ENCODE measurements at places on chromosomes 7 and 10.

DNA sequence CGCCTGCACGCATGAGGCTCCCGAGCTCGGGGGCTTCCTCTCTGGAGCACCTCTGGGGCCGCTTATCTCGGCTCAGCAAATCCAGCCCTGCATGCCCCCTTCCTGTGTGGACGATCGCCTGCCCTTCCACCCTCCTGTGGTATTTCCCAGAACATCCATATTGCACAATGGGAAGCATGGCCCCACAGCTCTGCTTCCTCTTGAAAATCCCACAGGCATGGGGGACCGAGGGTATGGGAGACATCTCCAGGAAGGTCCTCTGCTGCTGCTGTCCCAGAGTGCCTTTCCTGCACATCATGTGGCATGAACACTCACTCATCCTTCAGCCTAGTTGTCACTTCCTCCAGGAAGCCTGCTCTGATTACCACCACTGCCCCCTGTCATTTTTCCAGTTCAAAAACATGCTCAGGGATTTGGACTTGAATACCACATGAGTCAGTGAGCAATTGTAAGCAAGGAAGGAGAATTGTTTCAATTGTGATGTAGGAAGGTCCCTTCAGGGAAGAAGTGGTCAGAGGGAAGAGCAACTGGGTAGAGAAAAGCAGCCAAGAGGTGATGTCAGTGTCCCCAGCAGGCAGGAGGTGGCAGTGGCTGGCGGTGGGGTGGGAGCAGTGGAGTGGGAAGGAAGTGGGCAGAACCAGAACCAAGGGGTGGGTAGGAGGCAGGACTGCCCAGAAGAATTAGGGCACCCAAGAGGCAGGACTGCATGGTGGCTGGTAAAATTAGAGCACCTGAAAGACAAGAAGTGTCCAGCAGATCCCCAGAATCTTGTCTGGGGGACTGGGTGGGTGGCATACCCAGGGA, 67.5 kb upstream of the ZMIZ1 start:
- DNase-seq, result no peak

DNA sequence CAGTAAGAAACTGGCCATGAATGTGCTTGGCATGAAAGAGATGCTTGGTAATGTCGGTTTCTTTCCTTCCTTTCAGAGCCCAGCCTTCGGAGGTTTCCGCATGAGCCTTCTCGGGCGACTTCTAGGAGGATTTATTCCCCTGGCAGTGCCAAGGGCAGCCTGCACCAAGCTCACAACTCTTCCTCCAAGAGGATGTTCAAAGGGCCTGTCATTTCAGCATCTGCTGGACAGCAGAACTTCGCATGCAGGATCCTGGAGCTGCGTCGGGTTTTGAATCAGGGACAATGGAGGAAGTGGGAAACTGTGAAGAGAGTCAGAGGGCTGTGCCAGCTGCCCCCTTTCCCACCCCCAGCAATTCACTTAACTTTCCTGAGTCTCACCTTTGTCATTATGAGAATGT, 21.3 kb downstream of the GOLGA7B start:
- DNase-seq, result no peak

DNA sequence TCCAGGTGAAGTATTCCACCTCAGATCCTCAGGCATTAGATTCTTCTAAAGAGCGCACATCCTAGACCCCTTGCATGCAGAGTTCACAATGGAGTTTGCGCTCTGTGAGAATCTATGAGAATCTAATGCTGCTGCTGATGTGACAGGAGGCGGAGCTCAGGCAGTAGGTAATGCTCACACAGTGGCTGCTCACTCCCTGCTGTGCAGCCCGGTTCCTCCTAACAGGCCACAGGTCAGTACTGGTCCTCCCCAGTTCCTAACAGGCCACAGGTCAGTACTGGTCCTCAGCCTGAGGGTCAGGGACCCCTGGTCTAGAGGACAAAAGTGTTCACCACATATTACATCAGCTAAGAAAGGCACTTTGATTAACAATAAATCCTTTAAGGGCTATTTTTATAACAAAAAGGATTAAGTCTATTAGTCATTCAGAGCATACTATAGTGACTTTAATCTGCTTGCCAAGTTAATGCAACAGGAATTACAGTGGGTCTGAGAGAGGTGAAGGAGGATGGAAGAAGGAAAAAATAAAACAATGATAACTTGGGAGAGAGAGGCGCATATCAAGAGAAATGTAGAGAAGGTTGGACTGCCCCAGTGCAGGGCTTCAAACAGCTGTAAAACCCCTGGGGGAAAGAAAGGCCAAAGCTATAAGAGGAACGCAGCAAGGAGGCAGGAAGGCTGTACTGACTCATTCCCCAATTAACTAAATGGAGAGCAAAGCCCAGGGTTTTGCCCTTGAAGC, 49.2 kb downstream of the CUL2 start:
- no peak for DNase-seq

DNA sequence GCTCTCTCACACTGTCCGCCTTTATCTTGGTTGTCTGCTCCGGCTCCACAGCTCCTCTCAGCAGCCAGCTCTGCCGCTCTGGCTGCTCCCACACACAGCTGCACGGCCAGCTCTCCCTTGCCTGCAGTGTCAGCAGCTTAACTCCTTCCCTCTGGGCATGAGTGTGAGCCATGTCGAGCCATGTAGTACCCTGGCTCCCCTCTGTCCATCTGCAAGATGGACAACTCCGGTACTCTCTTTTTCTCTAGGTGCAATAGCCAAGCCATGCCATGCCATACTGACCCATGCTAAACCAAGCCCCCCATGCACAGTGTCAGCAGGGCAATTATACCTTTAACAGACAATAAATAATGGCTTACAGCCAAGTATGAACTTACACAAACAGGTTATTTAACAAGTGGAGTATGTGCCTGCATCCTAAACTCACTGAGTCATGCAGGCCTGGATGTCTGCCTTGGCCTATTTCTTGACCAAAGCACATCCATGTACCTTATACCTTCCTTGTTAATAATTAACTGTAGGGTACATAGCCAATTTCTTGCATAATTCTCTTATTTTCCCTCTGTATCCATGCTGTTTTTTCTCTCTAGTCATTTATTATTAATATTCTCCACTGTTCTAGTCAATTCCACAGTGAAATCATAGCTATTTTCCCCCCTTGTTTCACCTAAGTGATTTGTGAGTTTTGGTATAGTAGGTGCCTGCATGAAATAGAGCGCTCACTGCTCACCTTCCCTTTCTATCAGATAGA, 170.9 kb downstream of the CDK14 start:
- DNase-seq, result no peak

GRCh38 chr10:93028883-93029282, 31.7 kb upstream of the CYP26C1 start:
- DNase-seq, result no peak

DNA sequence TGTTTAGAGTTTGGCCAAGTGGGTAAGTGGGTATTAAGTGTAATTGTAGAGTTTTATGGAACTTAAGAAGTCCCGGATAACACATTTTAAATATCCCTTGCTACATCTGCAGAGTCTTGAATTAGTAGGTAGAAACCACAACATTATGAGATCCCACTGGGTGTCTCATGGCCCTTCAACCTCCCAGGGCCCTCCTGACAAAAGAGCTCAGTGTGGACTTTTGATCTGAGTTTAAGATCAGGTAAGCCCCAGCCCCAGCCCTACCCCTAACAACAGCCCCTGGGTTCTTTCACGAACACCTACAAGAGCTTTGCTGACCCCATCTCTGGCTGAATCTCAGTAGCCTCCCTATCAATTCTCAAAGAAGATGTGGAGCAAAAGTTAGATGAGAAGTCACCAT, 65.4 kb upstream of the STK17A start:
- DNase-seq, result no peak

- DNase-seq, result no peak
These were observed 11.8 kb downstream of the BZW2 start for GRCh38 chr7:16657656-16658279.

DNA sequence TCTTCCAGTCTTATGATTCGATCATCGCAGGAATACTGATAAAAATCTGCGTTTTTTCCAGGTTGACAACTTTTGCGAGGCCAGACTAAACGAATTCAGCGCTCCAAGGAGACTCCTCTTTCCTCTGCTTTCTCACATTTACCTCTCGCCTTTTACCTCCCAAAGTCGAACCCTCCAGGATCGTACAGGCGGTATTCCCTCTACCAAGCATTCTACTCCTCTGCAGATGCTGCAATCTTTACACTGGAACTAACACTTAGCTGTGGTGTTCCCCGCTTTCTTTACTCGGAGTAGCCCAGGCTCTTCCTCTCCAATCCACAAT, 449 bp downstream of the NUDT5 start:
- DNase-seq, result no peak

DNA sequence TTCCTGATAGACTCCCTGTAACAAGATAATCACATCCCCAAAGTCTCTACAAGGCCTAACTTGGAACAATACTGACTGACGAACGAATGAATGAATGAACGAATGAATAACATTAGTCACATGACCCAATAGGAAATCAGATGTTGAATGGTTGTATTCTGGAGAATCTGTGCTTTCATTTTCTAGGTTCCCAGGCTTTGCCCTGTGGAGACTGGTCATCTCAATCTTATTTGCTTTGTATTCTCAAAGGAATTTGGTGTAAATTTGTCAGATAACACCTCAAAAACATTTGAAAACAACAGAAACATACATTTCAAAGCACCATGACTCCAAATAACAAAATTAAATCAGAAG, 69.6 kb upstream of the COL1A2 start:
- no peak for DNase-seq

DNA sequence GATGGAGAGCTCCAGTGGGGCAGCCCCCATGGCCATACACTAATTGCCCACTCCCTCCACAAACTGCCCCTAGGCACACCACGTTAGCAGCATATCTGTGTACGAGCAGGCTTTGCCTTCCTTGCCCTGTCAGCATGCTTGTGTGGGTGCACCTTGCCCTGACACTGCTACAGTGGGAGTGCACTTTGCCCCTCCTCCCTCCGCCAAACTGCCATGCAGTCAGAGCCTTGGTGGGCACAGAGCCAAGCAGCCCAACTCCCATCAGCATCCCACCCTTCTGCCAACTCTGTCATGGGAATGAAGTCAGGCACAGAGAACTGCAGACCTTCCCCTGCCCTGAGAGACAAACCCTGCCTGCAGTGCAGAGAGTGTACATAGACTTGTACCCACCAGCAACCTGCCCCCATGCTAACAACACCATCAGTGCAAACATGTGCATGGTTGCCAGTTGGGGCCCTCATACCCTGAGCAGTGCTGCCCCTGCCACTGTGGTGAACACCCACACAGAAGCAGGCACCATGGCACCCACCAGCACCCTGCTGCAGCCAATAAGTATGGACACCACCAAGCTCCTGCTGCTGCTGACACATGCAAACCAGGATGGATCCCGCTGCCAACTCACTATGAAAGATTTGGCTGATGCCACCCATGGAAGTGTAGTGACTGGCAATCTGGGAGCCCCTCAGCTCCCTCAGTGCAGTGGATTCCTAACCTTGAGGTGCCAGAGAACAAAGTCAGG, 1197.7 kb upstream of the CELF2 start:
- DNase-seq, result no peak

GRCh38 chr7:106183952-106184351, 71.8 kb upstream of the SYPL1 start:
- DNase-seq, result no peak

DNA sequence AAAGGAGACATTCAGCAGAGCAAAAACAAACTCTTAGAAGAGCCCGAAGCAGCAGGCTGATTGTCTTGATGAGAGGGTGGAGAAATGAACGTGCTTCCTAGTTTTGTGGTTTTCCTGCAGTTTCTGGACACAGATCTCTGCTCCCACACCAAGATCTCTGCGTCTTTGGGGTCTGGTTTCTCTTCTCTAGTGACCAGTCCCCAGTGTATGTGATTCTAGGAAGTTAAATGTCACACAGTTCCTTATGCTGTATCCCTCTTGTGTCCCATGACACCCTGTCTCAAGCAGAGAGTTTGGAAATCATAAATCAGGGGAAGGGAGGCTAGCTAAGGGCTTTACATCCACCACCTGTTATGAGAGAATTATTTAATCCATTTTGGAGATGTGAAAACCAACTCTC, 55.4 kb upstream of the KLF14 start:
- DNase-seq, result no peak

All from CD4-positive, alpha-beta T cell treated with Interleukin-6 at 100 ng/mL for 8 hours (primary cell).